Right lobe of liver (tissue), 6 donors: ENCODE measurements at places on chromosomes 12 and 14. TPM values are rescaled to one million over a fixed set of nuclear protein-coding genes. Genes with fewer than 3 reads are reported as not detected.

DNA sequence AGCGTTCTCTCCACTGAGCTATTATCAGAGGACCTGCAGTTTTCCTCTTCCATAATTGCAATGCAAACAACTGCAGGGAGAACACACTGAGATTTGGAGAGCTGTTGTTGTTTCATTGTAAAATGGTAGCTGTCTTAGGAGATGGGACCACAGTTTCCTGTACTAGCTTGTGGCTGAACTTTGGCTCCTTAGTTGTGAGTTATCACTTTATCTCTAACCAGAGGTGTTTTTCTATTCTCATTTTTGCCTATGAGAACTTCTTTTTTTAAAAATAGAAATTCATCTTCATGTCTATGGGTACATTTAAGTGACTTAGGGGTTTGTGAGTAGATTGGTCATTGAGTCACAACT, 216.5 kb downstream of the SLC38A4 start:
- no peak overlapping the region for H3K27ac ChIP-seq
- H3K36me3 ChIP-seq, result no peaks in the 10 kb centered on the region
- H3K4me3 ChIP-seq, result no peak overlapping the region
- H3K27me3 ChIP-seq, result no peaks in the 10 kb centered on the region
- DNase-seq, result no peak

The LAG3 gene
- 1.5 TPM for total RNA-seq

DNA sequence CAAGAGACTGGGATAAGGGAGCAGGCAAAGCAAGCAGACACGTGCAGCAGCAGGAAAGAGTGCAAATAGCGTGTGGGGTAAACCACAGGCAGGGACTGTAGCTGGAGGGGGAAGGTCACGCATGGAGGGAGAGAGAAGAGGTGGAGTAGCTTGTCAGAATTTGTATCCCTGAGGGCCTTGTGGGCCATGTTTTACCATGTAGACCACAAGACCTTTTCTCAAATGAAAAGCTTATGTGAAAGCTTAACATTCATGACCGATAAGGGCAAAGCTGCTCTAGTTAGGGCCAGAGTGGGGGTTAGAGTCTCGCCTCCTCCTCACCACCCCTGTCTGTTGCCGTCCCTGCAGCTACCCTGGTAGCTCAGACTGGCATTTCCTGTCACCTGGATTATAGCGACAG, 152.9 kb upstream of the E2F7 start:
- no peaks in the 10 kb centered on the region for H3K36me3 ChIP-seq
- H3K27me3 ChIP-seq, result no peaks in the 10 kb centered on the region
- DNase-seq, result no peak
- H3K4me3 ChIP-seq, result no peak overlapping the region
- no peak overlapping the region for H3K27ac ChIP-seq
- no peaks in the 10 kb centered on the region for H3K4me1 ChIP-seq

DNA sequence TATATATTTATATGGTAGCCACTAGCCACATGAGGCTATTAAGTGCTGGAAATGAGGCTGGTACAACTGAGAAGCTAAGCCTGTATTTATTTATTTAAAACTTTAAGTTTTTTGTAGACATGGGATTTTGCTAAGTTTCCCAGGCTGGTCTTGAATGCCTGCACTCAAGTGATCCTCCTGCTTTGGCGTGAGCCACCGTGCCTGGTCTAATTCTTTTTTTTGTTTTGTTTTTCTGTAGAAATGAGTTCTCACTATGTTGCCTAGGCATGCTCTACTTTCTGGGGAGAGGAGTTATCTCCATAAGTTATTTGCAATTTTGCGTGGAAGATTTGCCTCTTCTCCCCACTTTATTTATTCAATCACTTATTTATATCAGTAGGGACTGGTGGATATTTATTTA, 4.8 kb upstream of the SNRNP35 start:
- no peak overlapping the region for H3K27ac ChIP-seq
- no peak for DNase-seq
- no peak overlapping the region for H3K4me3 ChIP-seq
- no peaks in the 10 kb centered on the region for H3K36me3 ChIP-seq

- peaks cover 4% of the 10 kb centered on the region for H3K4me1 ChIP-seq
- DNase-seq, result no peak
- H3K4me3 ChIP-seq, result no peak overlapping the region
- no peaks in the 10 kb centered on the region for H3K27me3 ChIP-seq
- H3K36me3 ChIP-seq, result no peaks in the 10 kb centered on the region
- peak overlapping the region; percentile 47 for H3K27ac ChIP-seq
Measured at GRCh38 chr12:31896514-31897039, 62.6 kb upstream of the RESF1 start.

The TM9SF1 gene
- total RNA-seq, result 39.6 TPM

DNA sequence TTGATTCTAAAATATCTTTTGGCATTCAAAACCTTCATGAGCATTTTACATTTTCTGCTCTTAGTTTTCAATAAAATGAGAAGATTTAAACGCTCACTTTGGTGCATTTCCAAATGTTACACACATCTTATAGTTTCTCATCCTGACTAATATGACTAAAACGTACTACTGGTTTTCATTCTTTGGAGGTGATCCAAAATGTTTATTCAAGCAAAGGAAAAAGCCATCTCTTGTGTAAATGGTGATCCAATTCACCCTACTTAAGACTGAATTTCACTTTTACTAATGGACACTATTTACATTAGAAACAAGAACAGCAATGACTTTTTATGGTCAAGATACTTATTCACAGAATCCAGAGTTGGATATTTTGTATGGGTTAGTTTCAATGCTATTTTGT, 86.6 kb downstream of the KITLG start:
- no peaks in the 10 kb centered on the region for H3K27me3 ChIP-seq
- H3K4me3 ChIP-seq, result no peak overlapping the region

The RPAP3 gene
- total RNA-seq, result 11.0 TPM

- H3K4me3 ChIP-seq, result no peak overlapping the region
- no peaks in the 10 kb centered on the region for H3K27me3 ChIP-seq
- H3K4me1 ChIP-seq, result no peaks in the 10 kb centered on the region
- DNase-seq, result no peak
- no peaks in the 10 kb centered on the region for H3K36me3 ChIP-seq
Measured at GRCh38 chr12:105272152-105272551, 36.2 kb upstream of the APPL2 start.

The AMDHD1 gene
- total RNA-seq, result 64.6 TPM

GRCh38 chr14:91048265-91048664, 12.2 kb downstream of the RPS6KA5 start:
- no peaks in the 10 kb centered on the region for H3K4me1 ChIP-seq
- no peak overlapping the region for H3K4me3 ChIP-seq
- no peak for DNase-seq
- no peaks in the 10 kb centered on the region for H3K36me3 ChIP-seq

- no peak overlapping the region for H3K27ac ChIP-seq
- no peaks in the 10 kb centered on the region for H3K4me1 ChIP-seq
- no peak for DNase-seq
- no peaks in the 10 kb centered on the region for H3K36me3 ChIP-seq
- H3K27me3 ChIP-seq, result no peaks in the 10 kb centered on the region
Measured at GRCh38 chr14:90511795-90512328, 115.0 kb downstream of the CALM1 start.

DNA sequence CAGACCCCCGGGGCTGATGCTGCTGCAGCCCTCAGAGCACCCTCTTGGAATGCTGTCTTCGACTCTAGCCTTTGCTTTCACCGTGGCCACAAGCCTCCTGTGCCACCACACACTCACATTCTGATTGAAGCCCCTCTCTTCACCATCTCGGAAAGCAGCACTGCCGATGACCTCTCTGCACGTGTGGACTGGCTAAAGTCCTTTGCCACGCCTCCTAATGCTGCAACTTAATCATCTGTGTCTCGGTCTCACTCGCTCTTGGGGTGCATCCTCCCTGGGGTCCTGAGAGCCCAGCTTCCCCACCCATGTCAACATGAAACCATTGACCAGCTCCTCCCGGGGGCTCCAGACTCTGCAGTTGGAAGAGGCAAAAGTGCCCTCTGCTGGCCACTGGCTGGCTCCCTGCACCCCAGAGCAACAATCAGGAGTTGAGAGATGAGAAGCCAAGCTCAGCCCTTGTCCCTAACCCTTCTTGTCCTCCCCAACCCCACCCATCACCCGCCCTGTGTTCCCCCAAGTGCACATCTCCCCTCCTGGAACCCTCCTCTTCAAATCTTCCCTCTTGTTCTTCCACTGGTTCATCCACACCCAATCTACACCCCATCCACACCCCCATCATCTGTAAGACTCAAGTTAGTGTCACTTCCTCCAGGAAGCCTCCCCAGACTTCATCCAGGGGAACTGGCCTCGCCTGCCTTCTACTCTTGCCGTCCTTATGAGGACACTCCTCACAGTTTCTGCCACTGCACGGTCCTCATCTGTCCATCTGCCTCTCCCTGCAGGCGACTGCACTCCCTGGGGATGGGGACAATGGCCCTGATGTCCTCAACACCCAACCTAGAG, 23.6 kb upstream of the FAM181A start:
- no peaks in the 10 kb centered on the region for H3K27me3 ChIP-seq
- no peak for DNase-seq
- H3K4me1 ChIP-seq, result no peaks in the 10 kb centered on the region
- no peak overlapping the region for H3K4me3 ChIP-seq

The STYK1 gene
- total RNA-seq, result not detected

- no peak overlapping the region for H3K27ac ChIP-seq
- H3K36me3 ChIP-seq, result no peaks in the 10 kb centered on the region
- no peak overlapping the region for H3K4me3 ChIP-seq
- DNase-seq, result peak; percentile 42
Measured at GRCh38 chr12:131138638-131139362, 185.1 kb downstream of the ADGRD1 start.

- H3K27ac ChIP-seq, result no peak overlapping the region
- no peaks in the 10 kb centered on the region for H3K36me3 ChIP-seq
- H3K4me3 ChIP-seq, result no peak overlapping the region
- DNase-seq, result no peak
- no peaks in the 10 kb centered on the region for H3K4me1 ChIP-seq
Measured at GRCh38 chr12:49632986-49633702, 9.8 kb downstream of the PRPF40B start.

- DNase-seq, result no peak
- H3K4me1 ChIP-seq, result no peaks in the 10 kb centered on the region
- H3K36me3 ChIP-seq, result no peaks in the 10 kb centered on the region
- H3K27ac ChIP-seq, result no peak overlapping the region
- H3K27me3 ChIP-seq, result no peaks in the 10 kb centered on the region
Measured at GRCh38 chr14:72715215-72715849, 178.6 kb downstream of the DPF3 start.

The TMBIM6 gene
- total RNA-seq, result 1,005 TPM

DNA sequence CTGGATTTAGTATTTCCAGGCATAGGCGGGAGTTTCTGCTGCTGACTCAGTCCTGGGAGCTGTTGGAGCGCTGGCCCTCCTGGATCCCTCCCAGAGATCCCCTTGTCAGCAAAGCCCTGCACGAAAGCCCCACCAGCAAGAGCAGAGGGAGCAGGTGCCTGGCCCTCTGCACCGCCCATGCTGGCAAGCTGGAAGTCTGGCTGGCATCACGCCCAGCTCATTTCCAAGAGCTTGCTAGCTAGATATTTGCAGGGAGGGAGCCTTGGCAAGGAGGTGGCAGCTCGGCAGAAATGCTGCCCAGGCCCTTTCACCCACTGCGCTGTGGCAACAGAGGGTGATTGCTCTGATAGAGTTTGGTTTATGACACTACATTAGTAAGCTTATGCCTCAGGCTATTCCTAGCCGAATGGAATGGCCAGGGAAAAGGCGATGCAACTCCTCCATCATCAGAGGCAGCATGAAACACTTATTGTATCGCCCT, 193.9 kb downstream of the EMP1 start:
- no peak overlapping the region for H3K4me3 ChIP-seq
- no peaks in the 10 kb centered on the region for H3K27me3 ChIP-seq
- peak overlapping the region; percentile 26 for H3K27ac ChIP-seq
- peak; percentile 97 for DNase-seq
- H3K36me3 ChIP-seq, result no peaks in the 10 kb centered on the region

- H3K36me3 ChIP-seq, result no peaks in the 10 kb centered on the region
- no peak for DNase-seq
- H3K27ac ChIP-seq, result no peak overlapping the region
- no peak overlapping the region for H3K4me3 ChIP-seq
- no peaks in the 10 kb centered on the region for H3K4me1 ChIP-seq
- no peaks in the 10 kb centered on the region for H3K27me3 ChIP-seq
Measured at GRCh38 chr14:73810478-73811163, 41.0 kb upstream of the PTGR2 start.

DNA sequence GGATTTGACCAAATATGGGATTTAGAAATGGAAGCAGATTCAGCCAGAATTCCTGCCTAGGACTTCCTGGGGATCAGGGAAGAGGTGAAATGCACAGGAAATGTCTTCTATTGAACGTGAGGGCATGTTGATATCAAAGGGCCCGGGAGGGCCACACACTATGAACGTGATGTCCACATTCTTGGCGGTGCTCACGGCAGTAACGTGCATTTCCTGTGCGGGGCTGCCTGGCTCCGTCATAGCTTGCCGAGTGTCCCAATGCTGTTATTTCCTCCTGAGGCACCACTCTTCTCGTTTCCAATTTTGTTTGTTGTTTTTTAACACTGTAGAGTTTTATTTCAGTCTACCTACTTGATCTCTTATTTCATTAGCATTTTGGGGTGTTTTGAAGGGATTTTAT, 67.3 kb downstream of the ZNF664 start:
- no peak overlapping the region for H3K27ac ChIP-seq
- no peak for DNase-seq
- H3K4me3 ChIP-seq, result no peak overlapping the region
- H3K4me1 ChIP-seq, result no peaks in the 10 kb centered on the region
- H3K36me3 ChIP-seq, result no peaks in the 10 kb centered on the region

GRCh38 chr14:80427101-80427500, 215.8 kb upstream of the DIO2 start:
- H3K36me3 ChIP-seq, result no peaks in the 10 kb centered on the region
- no peak overlapping the region for H3K4me3 ChIP-seq
- H3K27ac ChIP-seq, result no peak overlapping the region
- H3K27me3 ChIP-seq, result no peaks in the 10 kb centered on the region

The NANOG gene
- 0.46 TPM for total RNA-seq

GRCh38 chr12:52613384-52614030, 4.9 kb downstream of the KRT73 start:
- no peak overlapping the region for H3K4me3 ChIP-seq
- H3K27ac ChIP-seq, result no peak overlapping the region
- H3K27me3 ChIP-seq, result no peaks in the 10 kb centered on the region
- no peak for DNase-seq
- H3K36me3 ChIP-seq, result no peaks in the 10 kb centered on the region

The RGS6 gene
- total RNA-seq, result not detected

The NGB gene
- total RNA-seq, result not detected

The PLBD1 gene
- 3.7 TPM for total RNA-seq

GRCh38 chr12:131747276-131748177, 36.6 kb downstream of the SFSWAP start:
- peaks cover 12% of the 10 kb centered on the region for H3K36me3 ChIP-seq
- no peak for DNase-seq
- no peaks in the 10 kb centered on the region for H3K27me3 ChIP-seq

The PLXNC1 gene
- 1.7 TPM for total RNA-seq

DNA sequence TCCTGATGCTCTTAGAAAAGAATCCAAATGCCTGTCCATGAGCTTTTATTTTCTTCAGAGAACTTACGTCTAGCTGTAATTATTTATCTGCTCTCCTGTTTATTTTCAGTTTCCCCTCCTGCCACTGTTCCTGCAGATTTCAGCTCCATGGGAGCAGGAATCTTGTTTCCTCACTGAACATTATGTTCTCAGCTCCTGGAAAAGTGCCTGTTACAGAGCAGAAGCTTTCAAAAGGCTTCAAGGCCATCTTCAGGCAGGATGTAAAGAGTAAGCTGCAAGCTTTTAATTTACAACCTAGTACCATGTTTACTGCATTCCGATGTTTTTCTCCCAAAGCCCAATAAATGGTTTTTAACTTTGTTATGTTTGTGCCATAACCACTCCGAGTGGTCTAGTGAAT, 98.4 kb upstream of the BTG1 start:
- H3K27me3 ChIP-seq, result no peaks in the 10 kb centered on the region
- H3K36me3 ChIP-seq, result no peaks in the 10 kb centered on the region
- H3K4me3 ChIP-seq, result no peak overlapping the region
- no peak for DNase-seq

- H3K27ac ChIP-seq, result peak overlapping the region; percentile 99
- H3K4me1 ChIP-seq, result no peaks in the 10 kb centered on the region
- no peaks in the 10 kb centered on the region for H3K36me3 ChIP-seq
- H3K27me3 ChIP-seq, result no peaks in the 10 kb centered on the region
Measured at GRCh38 chr12:10365696-10366405, 24.0 kb downstream of the KLRK1 start.
